ENCODE measurements at places on chromosomes 2 and 18. TPM values are rescaled to one million over a fixed set of nuclear protein-coding genes. Genes with fewer than 3 reads are reported as not detected.

The CASP10 gene
- 2.8 TPM for polyA plus RNA-seq

The RAB27B gene
- polyA plus RNA-seq = 23.1 TPM

The ABHD1 gene
- 2.9 TPM for polyA plus RNA-seq

The NYAP2 gene
- polyA plus RNA-seq = 8.6 TPM

The ERFE gene
- polyA plus RNA-seq = 2.9 TPM

The SIX2 gene
- polyA plus RNA-seq = 0.16 TPM

The IL36A gene
- polyA plus RNA-seq = not detected

The PRKAG3 gene
- polyA plus RNA-seq = 0.23 TPM

The PAX8 gene
- polyA plus RNA-seq = 25.1 TPM

The LHCGR gene
- 0.67 TPM for polyA plus RNA-seq

The UGT1A3 gene
- not detected for polyA plus RNA-seq

The PDE1A gene
- polyA plus RNA-seq = 9.6 TPM

The UGT1A7 gene
- not detected for polyA plus RNA-seq

The GALR1 gene
- polyA plus RNA-seq = 2.5 TPM

The LIMS4 gene
- 0.93 TPM for polyA plus RNA-seq

The ACKR3 gene
- 39.5 TPM for polyA plus RNA-seq

The SERPINB3 gene
- not detected for polyA plus RNA-seq

The MLPH gene
- 0.62 TPM for polyA plus RNA-seq

The AQP12B gene
- 0.56 TPM for polyA plus RNA-seq

The SLC9A4 gene
- polyA plus RNA-seq = 0.08 TPM

The SERPINB2 gene
- polyA plus RNA-seq = not detected

The POLE4 gene
- polyA plus RNA-seq = 88.9 TPM

Data from spinal cord (tissue), 10 donors.